ENCODE measurements at places on chromosomes 13 and 19.

GRCh38 chr19:20171285-20171684, 4.3 kb downstream of the ZNF486 start:
- no peak for DNase-seq

- no peak for DNase-seq
Measured at GRCh38 chr13:102584434-102584833, 12.4 kb upstream of the TPP2 start.

DNA sequence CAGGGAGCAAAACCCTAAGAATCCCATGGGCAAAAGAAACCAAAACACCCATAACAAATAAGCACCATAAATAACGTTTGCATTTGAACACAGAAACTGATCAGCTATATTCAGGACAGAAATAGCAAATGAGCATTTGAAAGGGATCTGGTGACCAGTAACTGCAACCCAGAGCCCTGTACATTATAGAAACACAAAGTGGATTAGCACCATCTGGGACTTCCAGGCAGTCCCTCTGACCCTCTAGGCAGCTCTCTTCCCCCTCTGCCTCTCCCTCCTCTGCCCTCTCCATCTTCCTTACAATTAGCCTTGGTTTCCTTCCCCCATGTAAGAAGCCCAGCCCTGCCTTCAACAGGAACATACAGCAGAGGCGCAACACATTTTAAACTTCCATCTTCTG, 215.0 kb downstream of the DCLK1 start:
- DNase-seq, result no peak

DNA sequence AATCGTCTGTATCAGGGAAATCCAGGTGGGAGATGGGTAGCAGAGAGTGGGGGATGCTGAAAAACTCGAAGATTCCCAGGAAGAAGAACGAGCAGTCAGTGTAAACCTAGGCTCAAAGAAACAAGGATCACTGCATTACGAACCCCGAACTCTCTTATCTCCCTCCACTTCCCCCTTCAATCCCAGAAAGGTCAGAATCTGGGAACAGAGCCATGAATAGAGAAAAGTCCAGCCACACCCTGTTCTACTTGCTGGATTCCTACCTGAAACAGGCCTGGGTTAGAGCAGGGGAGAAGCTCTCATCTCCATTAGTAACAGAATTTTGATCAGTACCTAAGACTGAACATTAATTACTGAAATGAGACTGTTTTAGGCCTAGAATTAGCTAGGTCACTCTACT, 24.4 kb downstream of the EPSTI1 start:
- no peak for DNase-seq

DNA sequence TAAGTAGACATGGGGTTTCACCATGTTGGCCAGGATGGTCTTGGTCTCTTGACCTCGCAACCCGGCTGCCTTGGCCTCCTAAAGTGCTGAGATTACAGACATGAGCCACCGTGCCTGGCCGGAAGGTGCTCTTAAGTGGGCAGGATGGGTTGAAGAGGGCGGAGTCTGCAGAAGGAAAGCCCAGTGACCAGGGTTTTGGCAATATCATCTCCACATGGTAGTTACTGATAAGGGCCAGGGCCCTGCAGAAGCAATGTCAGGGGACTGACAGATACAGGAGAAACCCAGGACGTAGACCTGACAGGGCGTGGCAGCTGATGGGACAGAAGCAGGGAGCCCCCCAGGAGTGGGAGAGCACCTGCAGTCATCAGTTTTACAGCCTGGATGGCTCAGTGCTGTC, 45.7 kb upstream of the RNF113B start:
- DNase-seq, result no peak

DNA sequence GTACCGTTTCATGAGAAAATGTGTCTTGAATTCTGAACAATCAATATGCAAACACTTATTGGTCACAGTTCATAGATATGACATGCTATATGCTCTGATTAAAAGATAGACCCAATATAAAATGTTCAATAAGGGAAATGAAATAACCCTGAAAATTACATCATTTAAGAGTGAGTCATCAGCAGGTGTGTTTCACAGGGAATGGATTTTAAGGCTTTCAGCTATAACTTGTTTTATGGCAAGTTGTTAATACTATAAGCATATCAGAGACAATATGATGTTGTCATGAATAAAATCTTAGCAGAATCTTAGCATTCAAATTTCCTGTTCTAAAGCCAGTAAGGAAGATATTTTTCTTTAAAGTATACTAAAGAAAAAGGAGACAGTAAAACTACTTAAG, 483.4 kb upstream of the PCDH9 start:
- no peak for DNase-seq

DNA sequence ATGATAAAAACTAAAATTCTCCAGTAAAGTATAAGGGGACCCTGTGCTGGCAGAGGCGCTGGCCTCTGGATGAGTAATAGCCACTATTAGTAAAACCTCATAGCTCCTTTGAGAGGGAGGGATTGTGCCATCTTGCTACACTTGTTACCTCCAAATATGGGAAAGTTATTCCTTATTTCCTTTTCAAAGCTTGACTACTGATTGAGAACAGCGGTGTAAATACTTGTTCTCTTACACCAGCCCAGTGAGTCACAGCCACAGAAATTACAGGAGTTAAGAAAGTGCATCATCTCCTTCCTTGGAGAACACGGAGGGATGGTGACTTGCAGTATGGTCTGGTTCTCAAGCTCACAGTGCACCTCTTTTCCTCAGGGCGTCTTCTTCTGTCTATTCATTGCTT, 379.0 kb downstream of the EFNB2 start:
- DNase-seq, result no peak

GRCh38 chr13:66212511-66212910, 1017.6 kb downstream of the PCDH9 start:
- DNase-seq, result no peak

GRCh38 chr19:34228347-34228746, 26.0 kb upstream of the GARRE1 start:
- DNase-seq, result no peak

- DNase-seq, result no peak
Measured at GRCh38 chr13:72199640-72200039, 332.6 kb upstream of the DACH1 start.

DNA sequence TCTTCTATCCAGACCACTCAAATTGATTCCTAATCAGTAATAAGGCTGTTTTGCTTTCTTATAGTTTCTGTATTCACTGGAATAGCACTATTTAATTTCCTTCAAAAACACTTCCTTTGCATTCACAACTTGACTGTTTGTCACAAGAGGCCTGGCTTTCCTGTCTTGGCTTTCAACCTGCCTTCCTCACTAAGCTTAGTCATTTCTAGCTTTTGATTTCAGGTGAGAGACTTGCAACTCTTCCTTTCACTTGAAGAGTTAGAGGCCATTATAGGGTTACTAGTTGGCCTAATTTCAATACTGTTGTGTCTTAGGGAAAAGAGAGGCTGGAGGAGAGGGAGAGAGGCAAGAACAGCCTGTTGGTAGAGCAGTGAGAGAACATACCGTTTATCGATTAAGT, 47.0 kb downstream of the SACS start:
- DNase-seq, result no peak

DNA sequence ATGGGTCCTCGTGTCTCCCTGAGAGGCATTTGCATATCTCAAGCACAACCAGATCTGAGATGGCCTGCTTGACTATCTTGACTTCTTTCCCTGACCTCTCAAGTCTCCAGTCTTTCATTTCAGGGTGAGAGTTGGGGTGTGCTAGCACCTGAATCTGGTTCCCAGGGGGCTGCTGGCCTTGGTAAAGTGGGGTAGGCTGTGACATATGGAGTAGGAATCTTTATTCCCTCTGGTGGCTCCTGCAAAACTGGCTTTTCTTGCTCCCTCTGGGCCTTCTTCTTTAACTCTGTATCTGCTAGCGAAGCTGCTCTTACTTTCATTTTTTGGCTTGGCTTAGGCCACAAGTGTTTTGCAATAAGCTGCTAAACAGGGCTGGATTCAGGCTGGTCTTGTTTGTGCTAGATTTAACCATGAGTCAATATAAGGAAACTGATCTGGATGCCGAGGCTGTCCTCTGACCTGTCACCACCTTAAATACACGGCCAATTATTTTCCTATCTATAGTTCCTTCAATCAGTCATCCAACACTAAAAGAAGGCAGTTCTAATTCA, 42.3 kb downstream of the ZNF493 start:
- no peak for DNase-seq

GRCh38 chr19:15108145-15108844, 1.1 kb downstream of the SYDE1 start:
- DNase-seq, result no peak

GRCh38 chr13:78816154-78816553, 157.2 kb upstream of the OBI1 start:
- DNase-seq, result no peak

- no peak for DNase-seq
Measured at GRCh38 chr13:97142452-97142851, 79.7 kb upstream of the MBNL2 start.

DNA sequence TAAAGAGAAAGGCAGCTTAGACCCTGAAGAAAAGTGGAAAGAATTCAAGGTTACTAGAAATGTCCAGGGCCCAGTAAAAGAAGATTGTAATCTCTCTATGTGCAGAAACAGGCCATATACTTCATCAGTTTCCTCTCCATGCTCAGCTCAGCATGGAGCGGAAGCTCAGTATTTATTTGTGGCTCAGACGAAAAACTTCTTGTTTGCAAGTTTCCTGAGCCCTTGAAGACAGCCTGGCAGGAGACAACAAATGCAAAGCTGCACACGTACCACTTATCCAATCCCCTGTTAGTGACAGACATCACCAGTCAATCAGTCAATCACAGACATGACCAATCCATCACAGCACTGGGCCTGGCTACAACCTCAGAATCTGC, 8.1 kb upstream of the KLF2 start:
- DNase-seq, result no peak

- DNase-seq, result no peak
Measured at GRCh38 chr19:30785458-30786137, 413.4 kb downstream of the ZNF536 start.

GRCh38 chr13:30394751-30395191, 27.5 kb upstream of the UBE2L5 start:
- no peak for DNase-seq

DNA sequence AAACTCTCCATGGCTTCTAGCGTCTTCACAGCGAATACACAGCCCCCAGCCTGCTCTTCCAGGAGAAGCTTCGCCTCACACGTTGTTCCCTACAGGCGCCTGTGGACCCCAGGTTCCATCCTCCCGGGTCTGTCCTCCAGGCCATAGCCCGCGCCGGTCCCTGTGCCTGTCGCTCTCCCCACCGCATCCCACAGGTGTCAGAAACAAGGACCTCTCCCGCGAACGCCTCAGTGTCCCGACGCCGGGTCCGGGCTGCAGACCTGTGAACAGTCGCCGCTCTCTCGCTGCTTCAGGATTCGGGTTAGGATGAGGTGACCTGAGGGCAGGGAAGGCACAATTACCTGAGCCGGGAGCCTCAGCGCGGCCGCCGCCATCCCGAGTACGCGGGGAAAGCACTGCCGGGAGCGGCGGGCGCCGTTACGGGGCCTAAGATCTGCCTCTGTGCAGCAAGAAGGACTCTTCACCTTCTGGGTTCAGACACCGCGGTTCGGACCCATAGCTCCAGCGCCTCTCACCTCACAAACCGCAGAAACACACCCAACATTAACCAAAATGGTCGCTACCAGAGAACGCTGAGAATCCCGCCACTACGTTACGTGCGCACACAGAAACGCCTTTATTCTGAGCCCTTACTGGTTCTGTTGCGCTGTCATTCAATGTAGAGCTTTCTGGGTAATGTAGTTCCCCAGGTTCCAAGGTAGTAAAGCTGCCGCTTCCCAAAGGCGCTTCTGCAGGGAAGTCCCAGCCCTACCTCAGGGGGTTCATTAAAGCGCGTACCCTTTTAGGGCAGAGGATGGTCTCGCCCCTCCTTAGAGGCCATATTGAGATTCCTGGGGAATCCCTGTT, at the start of gene ZNF418:
TSS of gene ZNF418 (minus strand) at position 583 of the 846 bp plus-strand sequence. CDS start 1,580 bp downstream, outside the sequence.
- DNase-seq, result no peak

DNA sequence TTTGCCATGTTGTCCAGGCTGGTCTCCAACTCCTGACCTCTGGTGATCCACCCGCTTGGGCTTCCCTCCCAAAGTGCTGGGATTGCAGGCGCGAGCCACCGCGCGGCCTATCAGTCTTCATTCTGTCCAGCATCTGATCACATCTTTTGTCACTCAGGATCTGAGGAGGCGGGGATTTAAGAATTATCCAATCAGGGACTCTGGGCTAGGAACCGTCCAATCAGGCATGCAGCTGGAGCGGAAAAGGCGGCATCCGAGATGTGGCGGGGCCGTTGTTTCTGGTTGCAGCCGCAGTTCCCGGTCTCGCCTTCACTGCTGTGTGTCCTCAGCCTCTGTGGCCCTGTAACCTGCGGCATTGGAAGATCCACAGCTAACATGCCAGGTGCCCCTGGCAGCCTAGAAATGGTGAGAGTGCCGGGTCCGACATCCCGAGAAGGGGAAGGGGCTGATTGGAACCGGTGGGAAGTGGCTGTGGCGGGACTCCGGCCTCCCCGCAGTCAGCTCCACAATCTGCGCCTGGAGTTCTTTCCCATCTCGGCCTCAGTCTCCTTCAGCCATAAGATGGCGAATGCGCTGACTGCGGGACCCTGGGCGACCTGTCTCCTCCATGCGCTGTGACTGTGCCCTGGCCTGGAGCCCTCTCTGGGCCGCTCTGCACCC, at the start of gene ZNF729:
TSS of gene ZNF729 (plus strand) at position 291 of the 660 bp plus-strand sequence. CDS start at position 376, 85 bp downstream.
- no peak for DNase-seq

Measured in stimulated activated CD8-positive, alpha-beta memory T cell treated with anti-CD3 and anti-CD28 coated beads, Interleukin-4, amount 100 ng/mL, for 1 hour (primary cell).